ENCODE measurements at places on chromosomes 4 and X. TPM values are rescaled to one million over a fixed set of nuclear protein-coding genes. Genes with fewer than 3 reads are reported as not detected.

The PAGE5 gene
- total RNA-seq = not detected

The PITX2 gene
- total RNA-seq = 18.1 TPM

The ADD1 gene
- total RNA-seq = 200 TPM

The AGTR2 gene
- total RNA-seq = not detected

The ZFP92 gene
- total RNA-seq = under 0.01 TPM

The MAGEA1 gene
- not detected for total RNA-seq

The CCSER1 gene
- 0.24 TPM for total RNA-seq

The QRFPR gene
- not detected for total RNA-seq

The TCEAL6 gene
- not detected for total RNA-seq

The APBB2 gene
- 73.8 TPM for total RNA-seq

The DSPP gene
- total RNA-seq = not detected

The TCEAL7 gene
- total RNA-seq = 23.6 TPM

The UGDH gene
- total RNA-seq = 175 TPM
